ENCODE measurements at places on chromosomes 5 and 9.

DNA sequence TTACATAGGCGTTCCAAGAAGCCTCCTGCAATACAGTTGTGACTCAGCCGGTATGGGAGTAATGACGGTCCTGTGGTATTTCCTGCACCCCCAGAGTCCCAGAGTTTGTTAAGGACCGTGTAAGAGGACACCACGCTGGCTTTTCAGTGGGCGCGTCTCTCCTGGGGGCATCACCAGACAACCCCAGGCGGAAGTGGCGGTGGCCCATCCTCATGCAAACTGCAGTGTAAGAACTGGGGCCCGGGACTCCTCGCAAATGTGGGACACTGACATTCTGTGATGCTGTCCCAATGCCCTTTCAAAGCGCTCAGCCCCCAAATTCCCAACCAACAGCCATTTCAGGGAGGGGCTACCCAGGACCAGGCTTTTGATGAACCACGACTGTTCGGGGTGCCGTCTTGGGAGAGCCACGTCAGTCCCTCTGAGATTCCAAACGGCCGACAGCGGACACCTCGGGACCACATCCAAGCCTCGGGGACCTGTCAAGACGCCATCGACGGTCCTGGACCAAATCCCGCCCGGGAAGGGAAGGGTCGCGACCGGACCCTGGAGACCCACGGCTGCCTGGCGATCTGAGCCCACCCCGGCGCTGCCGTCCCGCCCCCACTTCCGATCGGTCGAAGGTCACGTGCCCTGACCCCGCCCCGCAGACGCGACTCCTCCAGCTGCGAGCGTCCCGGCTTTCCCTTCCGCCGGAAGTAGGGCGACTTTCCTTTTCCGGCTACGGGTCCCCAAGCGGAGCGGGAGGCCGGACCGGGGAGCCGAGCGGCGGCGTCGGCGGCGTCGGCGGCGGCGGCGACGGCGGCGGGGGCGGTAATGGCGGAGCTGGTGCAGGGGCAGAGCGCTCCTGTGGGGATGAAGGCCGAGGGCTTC is at the start of gene FUBP3:
TSS of gene FUBP3 (plus strand) at position 713 of the 873 bp plus-strand sequence. CDS start at position 817, 104 bp downstream.
- no peak for DNase-seq

DNA sequence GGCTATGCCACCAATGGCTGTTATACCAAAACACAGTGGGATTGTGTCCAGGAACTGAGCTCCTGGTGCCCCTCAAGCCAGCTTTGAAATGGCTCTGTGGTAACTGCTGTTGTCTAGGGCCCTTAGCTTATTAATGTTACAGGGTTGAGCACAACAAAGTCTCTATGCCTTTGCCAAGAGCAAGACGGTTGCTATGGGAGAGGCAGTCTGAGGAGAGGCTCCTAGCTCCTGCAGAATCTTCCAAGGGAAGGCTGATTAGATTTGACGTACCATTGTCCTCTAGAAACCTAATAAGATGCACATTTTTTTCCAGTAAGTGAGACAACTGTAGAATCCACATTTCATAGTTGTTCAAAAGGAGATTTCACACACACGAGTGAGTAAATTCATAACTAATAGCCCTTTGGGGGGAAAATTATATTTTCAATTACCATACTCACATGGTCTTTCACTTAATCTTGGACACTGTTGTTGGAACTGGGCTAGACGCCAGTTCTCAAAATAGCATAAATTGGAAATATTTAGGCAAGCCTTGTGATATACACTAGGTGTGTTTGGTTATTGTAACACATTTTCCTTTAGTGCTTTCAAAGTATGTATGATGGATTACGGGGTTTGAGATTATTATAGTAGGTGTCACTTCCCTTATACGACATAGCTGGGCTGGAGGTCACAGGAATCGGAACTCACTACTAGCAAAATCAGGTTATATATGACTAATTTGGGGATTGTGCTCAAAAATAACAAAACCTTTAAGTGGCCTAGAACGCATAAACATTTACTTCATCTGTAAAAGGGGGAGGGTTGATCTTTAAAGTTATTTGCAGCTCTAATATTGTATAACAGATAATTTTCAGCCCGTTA is 186.3 kb upstream of the EGFLAM start:
- DNase-seq: no peak

- DNase-seq: no peak
These were observed 453.3 kb downstream of the DIRAS2 start for GRCh38 chr9:90189306-90189705.

- DNase-seq: peak; percentile 81
These were observed at the start of gene TUSC1 for GRCh38 chr9:25678147-25678666. Gene TUSC1 (minus strand): TSS chr9:25678444. CDS start chr9:25678312, 132 bp downstream.

DNA sequence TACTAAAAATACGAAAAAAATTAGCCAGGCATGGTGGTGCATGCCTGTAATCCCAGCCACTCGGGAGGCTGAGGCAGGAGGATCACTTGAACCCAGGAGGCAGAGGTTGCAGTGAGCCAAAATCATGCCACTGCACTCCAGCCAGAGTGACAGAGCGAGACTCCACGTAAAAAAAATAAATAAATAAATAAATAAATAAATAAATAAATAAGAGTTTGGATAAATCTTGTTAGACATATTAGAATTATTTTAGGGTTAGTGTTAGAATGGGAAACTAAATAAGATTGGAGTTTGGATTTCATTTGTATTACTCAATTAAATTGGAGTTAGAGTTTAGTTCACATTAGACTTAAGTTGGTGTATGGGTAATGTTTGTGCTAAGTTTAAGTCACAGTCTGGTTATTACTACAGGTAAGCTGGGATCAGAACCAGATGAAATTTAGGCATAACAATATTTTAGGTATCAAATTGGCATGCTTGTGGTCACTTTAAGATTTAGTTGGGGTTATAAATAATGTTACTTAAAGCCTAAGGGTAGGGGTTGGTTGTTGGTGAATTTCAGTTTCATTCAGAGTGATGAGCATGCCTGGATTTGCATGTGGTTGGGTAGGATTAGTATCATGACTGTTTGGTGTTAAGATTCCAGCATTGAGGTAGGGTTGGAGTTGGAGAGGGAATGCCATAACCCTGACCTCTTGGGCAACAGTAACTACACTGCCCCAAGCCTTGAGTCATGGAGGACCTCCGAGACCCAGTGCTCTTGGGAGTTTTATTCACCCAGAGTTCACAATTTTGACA is 3.3 kb downstream of the OR5C1 start:
- no peak for DNase-seq

GRCh38 chr9:116471093-116471906 is 215.8 kb upstream of the TRIM32 start:
- DNase-seq: no peak

DNA sequence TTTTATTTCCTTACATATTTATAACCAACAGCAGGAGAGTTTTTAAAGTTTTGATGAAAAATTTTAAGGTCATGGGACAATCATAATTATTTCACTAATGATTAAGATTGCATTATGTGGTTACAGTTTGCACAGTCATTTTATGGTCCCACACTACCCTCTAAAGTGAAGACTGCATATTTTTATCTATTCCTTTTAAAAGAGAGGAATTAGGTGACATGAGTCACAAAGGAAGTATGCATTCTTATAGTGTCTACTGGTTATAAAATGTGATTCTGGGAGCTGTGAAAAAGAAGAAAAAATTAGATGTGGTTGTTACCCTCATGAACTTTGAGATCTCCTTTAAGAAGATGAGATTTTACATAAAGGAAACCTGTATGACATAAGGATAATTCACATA is 87.9 kb upstream of the GRIA1 start:
- no peak for DNase-seq
